Stimulated activated CD4-positive, alpha-beta T cell treated with anti-CD3 and anti-CD28 coated beads, Interleukin-15, amount 100 ng/mL, for 48 hours (primary cell): ENCODE measurements at places on chromosomes 4 and X.

- DNase-seq: no peak
These were observed 431.2 kb downstream of the GASK1B start for GRCh38 chr4:157741642-157742041.

DNA sequence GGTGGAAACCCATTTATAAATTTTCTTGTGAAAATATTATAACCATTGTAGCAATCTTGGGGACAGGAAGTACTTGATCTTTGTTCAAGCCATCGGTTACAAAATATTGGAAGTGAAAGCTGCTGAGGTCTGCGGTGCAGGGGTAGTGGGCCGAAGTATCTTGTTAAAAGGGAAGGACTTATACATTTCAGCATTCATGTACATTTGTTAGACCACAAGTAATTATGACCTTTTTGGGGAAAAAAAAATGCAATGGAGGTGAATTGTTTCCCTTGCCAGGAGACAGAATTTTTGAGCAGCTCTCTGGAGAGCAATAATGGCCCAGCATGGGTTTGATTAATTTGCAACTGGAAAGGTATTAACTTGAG is 121.3 kb downstream of the EGF start:
- DNase-seq: no peak

DNA sequence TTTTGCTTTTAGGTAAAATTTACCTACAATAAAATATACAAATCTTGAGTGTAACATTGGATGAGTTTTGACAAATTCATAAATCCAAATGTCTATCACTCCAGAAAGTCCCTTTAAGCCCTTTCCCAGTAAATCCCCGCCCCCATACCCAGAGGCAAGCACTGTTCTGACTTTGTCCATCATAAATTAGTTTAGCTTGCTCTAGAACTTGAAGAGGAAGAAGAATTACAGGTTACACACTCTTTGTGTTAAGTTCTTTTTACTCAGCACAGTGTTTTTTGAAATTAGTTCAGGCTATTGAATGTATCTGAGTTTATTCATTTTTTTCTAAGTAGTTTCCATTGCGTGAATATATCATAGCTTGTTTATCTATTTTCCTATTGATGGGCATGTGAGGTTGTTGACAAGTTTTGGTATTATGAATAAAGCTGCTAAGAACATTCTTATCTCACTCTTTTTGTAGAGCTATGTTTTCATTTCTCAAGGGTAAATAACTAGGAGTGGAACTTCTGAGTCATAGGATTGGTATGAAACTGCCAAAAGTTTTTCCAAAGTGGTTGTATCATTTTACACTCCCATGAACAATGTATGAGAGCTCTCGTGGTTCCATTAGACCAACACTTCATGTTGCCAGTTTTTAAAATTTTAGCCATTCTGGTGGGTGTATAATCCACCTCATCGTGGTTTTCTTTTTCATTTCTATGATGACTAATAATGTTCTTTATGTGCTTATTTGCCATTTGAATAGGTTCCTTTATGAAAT is 22.4 kb upstream of the HPSE start:
- DNase-seq: no peak

DNA sequence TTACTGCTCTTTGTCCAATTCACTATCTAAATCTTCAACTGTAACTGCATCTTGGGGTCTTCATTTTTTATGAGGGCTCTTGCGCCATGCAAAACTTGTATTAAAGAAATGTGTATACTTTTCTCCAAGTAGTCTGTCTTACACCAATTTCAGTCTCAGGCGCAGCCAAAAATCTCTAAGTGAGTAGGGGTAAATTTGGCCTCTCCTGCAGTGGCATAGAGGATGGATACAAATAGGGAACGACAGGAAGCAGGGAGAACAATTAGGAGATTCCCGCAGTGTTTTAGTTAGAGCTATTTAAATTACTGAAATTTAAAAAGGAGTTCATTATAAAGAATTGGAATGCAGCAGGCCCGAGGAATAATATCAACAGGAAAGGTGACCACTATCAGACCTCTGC is 30.2 kb downstream of the DMP1 start:
- no peak for DNase-seq

DNA sequence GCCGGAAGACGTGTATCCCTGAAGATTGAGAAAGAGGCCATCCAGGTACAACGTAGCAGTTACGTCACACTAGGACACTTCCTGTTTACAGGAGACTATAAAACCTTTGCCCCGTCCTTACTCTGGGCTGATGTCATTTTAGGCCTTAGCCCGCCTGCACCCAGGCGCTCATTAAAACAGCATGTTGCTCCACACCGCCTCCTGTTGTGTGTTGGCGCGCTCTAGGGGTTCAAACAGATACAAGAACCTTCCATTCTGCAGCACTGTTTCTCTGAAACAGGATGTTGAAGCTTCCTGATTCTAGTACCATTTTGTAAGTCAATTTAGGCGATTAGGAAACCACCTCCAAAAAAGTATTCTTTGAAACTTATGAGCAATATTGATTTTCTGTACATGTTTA is 722.1 kb downstream of the PCDH7 start:
- DNase-seq: no peak

- no peak for DNase-seq
These were observed 19.9 kb upstream of the PPP3CA start for GRCh38 chr4:101367201-101367600.

DNA sequence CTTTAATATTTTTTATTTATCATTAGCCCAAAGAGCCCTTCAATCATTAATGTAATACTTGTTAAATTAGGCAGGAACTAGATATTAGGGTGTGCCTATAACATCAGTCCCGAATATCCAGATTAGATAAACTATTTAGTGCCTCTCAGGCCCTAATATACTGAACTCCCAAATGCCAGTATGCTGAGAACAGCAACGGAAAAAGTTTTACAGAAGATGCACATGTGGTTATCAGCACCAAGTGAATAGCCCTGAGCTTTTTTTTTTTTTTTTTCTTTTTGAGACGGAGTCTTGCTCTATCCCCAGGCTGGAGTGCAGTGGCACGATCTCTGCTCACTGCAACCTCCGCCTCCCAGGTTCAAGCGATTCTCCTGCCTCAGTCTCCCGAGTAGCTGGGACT is 13.0 kb upstream of the ELF2 start:
- no peak for DNase-seq

GRCh38 chr4:7812231-7812857 is 127.3 kb downstream of the AFAP1 start:
- DNase-seq: no peak

GRCh38 chr4:73725510-73725909 is 14.9 kb upstream of the CXCL8 start:
- no peak for DNase-seq

GRCh38 chr4:31979988-31980387 is 1259.8 kb downstream of the PCDH7 start:
- no peak for DNase-seq

DNA sequence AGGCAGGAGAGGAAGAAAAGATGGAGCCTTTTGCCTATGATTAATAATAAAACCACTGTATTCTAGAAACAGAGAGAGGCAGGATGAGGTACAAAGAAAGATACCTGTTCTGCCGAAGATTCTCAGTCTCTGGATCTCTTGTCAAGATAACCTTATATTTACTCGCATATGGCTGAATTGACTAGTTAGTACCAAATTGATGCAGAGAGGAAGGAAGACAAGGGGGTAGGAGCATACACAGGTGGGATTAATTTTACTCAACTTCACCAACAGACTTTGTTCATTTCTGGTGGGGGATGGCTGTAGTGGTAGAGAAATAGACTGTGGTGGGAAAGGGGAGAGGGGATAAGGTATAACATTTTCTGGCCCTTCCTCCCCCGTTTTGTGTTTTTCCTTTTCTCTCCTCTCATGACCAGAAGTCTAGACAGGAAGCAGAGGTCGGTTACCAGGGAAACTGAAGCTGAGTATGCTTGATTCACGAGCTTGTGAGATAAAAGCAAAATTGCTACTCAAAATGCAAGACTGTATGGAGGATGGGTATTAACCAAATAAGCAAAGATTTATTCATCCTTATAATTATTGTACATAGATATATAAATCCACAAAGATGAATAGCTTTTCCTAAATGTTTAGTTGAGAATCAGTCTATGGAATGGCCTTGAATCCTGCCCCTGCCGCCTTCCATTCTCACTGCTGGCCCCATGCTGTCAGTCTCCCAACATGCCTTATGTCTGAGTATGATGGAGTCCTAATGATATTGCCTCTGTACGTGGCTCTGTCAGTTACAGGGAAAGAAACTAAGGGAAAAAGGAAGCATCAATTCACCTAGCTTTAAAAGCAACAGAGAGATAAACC is 17.8 kb upstream of the PAGE2B start:
- no peak for DNase-seq

DNA sequence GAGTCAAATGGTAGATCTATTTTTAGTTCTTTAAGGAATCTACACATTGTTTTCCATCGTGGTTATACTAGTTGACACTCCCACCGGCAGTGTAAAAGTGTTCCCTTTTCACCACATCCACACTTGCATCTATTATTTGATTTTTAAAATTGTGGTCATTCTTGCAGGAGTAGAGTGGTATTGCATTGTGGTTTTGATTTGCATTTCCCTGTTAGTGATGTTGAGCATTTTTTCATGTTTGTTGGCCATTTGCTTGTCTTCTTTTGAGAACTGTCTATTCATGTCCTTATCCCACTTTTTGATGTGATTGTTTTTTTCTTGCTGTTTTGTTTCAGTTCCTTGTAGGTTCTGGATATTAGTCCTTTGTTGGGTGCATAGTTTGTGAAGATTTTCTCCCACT is 70.0 kb downstream of the TAB3 start:
- no peak for DNase-seq

- DNase-seq: no peak
These were observed 52.6 kb upstream of the ATP8A1 start for GRCh38 chr4:42709392-42710065.

- peak; percentile 6 for DNase-seq
These were observed 57.8 kb upstream of the XAGE1B start for GRCh38 chrX:52574416-52575275.

DNA sequence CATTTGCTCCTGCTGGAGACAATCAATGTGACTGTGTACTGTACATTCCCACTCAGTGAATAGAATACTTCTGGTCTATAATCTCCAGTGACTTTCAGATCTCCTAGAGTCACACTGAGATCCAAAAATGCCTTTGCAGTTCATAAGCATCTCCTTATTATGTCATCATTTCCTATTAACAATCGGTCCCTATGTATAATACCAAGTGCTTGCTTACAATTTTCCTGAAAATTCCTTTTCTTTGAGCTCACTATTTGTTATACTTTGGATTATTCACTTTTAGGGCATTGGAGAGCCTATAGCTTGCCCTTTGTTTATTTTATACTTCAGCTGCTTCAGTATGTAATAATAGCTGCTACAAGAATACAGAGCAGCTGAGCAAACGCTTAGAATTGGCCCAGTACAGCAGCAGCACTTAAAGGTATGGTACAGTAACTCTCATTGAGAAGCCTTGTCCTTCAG is 313.0 kb downstream of the DCTD start:
- no peak for DNase-seq

DNA sequence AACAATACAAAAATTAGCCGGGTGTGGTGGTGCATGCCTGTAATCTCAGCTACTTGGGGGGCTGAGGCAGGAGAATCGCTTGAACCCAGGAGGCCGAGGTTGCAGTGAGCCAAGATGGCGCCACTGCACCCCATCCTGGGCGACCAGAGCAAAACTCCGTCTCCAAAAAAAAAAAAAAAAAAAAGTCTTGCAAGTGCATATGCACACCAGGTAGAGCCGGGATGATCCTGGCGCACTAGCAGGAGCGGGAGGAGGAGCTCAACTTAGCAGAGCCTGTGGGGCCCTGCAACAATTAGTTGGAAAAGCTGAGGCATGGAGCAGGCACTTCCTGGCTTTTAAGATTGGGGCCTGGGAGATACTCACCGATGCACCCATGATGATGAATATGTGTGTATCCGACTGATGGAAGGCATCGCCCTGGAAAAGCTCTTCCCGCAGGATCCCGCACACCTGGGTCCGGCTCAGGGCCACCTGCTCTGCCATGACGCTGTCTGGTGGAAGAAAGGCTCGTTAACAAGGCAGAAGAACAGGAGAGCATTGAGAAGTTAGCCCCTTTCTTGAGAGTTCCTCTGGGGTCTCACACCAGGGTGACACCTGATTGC is 872 bp downstream of the G6PD start:
- no peak for DNase-seq

DNA sequence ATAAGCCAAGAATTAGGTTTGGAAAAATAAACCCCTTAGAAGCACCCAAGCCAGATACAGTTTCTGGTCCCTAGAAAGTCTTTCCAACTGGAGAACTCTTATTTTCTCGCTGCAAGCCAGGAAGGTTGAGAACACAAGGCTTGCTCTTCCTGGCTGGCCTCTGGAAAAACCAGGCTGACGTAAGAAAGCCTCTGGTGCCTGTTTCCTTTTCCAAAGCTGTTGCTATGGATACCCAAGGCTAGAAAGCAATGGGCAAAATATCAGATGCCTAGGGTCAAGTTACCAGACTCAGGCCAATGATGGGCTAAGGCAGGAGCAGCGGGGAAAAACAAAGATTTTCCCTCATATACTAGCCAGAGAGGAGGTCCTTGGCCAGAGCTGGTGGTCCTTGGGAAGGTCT is 281.6 kb downstream of the KLHL13 start:
- no peak for DNase-seq

- no peak for DNase-seq
These were observed 563.6 kb downstream of the RPA4 start for GRCh38 chrX:97447306-97447705.

DNA sequence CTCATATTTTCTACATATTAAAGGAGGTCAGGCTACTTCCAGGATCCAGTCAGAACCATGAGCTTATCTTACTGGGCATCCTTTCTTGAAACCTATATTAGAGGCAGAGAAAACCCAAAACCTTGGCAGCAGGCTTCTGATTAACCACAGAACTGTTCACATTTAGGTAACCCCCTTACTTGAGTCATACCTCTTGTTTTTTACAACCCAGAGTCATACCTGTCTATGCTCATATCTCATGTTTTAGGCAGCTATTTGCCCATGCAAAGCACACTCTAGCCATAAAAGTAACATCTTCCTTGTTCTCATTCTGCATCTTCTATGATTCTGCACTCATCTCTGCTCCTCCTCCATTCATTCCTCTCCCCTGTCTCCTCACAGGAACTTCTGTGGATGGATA is 138.0 kb upstream of the SMIM31 start:
- DNase-seq: no peak

- no peak for DNase-seq
These were observed 881 bp upstream of the CACNA1F start for GRCh38 chrX:49233887-49234555.
